ENCODE measurements at places on chromosomes 1 and 21.

GRCh38 chr1:183812128-183812527 is 7.2 kb downstream of the RGL1 start:
- DNase-seq, result no peak

GRCh38 chr1:242523719-242524570 is 552 bp downstream of the PLD5 start:
- no peak for DNase-seq

DNA sequence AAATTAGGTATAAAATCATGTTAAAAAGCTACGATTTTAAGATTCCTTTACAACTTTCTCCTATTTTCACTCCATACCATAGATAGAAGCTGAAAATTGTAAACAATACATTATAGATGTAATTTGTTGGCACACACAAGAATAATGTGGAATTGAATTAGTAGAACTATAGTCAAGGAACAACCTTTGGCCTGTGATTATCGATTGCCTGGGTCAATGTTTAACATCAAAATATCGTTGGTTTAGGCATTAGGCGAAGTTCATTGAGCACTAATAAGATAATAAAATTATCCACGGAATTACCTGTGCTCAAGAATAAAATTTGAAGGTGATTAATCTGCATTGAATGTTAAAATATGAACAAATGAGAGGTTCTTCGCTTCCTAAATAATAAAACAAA is 455.1 kb upstream of the ZP4 start:
- DNase-seq, result no peak

GRCh38 chr1:81797701-81798100 is 3.0 kb upstream of the ADGRL2 start:
- no peak for DNase-seq

GRCh38 chr1:233268389-233269022 is 27.0 kb downstream of the PCNX2 start:
- DNase-seq, result no peak

DNA sequence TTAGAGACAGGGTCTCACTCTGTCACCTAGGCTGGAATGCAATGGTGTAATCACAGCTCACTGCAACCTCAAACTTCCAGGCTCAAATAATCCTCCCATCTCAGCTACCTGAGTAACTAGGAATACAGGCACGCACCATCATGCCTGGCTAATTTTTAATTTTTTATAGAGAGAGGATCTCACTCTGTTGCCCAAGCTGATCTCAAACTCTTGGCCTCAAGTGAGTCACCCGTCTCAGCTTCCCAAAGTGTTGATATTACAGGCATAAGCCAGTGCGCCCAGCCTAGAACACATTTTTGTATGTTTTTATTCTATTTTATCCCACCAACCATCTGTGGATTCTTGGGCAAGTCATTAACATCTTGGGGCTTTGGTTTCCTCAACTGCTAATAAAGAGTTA is 100.5 kb downstream of the AK5 start:
- no peak for DNase-seq

GRCh38 chr1:188427642-188428041 is 1598.9 kb downstream of the PLA2G4A start:
- DNase-seq, result no peak

DNA sequence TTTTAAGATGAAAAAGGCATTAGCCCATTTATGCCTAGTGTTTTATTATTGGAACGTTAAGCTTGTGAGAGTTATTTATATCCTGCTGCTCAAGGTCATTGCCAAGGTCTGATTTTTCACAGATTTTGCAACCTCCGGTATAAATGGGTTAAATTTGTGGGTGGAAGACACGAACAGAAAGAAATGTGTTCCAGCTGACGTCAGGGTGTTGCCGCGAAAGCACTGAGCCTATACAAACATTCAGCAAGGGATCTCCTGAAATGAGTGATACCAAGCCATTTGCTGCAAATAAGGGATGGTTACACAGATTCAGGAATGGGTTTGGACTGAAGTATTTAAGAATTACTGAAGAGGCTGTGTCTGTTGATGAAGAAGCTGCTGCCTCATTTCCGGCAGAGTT is 32.2 kb downstream of the TMED5 start:
- no peak for DNase-seq

DNA sequence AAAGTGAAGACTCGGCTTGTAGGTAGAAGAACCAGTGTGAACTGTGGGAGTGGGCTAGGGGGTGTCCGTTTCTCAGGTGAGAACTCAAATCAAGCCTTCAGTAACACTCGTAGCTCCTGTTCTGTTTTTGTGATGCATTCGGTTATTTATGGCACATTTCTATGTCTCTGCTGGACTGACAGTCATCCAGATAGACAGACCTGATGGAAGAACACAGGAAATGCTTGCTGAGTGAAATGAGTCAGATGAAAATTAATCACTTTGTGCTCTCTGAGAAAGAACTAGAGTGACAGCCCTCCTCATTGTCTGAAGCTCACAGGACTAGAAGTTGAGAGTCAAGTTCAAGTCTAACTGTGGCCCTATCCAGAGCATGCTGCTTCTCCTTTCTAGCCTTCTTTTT is 360.1 kb upstream of the PLXNA2 start:
- DNase-seq, result no peak

DNA sequence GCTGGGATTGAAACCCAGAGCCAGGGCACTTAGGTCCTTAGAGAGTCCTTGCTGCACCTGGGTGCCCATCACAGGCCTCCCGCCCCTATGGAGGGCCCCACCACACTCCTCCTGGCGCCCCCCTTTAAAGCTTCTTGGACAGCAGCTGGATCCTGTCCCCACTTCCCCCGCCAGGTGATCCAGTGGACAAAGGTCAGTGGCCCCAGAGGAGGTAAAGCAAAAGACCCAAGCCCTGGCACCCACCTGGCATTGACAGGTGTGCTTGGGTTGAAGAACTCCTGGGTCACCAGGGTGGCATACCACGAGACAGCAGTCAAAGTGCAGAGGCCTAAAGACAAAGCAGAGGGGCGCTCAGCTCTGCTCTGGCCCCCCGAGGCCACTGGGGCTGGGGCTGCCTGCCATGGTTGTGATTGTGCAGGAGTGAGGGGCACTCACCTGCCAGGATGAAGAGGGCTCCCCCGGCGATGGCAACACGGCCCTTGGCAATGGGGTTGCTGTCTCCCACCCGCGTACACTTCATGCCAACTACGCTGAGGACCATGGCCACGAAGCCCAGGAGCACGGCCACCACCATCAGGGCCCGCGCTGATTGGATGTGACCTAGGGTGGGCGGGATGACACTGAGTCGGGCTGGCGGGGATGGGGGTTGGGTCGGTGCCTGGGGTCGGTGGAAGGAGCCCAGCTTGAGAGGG is 1.9 kb downstream of the CLDN19 start:
- no peak for DNase-seq

DNA sequence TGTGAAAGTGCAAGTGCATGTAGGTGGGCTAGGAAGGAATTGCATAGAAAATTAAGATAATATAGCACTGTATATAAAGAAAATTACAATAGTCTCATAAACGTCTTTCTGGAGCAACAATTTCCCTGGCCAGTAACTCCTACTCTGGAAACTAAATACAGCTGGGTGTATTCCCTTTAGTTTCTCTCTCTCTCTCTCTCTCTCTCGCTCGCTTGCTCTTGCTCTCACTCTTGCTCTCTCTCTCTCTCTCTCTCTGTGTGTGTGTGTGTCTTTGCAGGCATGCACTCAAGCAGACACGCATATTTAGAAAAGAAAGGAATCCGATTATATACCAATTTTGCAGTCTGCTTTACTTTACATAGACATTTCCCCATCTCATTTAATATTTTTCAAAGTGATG is 14.7 kb downstream of the S100A10 start:
- DNase-seq, result no peak

All from NAMALWA (cell line).